ENCODE measurements at places on chromosomes 2 and 18.

- DNase-seq, result no peak
Measured at GRCh38 chr2:157259386-157259785, 1.9 kb downstream of the GALNT5 start.

- DNase-seq, result no peak
Measured at GRCh38 chr2:161965994-161966393, 108.0 kb downstream of the DPP4 start.

DNA sequence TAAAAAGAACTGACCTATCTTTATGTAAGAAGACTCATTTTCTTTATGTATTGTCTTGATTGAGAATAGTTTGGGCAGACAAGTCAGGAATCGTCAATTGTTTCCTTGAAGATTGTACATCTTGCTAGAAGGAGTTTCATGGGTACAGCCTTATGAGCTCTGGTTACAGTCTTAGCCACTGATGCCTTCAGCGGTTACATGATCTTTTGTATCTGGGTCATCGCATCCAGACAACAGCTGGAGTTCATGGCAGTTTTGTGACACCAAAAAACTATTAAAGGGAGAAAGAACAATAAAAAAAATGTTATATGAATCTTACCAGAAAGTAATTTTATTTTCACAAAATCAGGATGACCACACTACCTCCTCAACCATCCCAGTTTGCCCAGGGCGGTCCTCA lies 520.5 kb upstream of the CDH7 start:
- DNase-seq, result no peak

GRCh38 chr2:47414682-47415458 lies 11.9 kb downstream of the MSH2 start:
- no peak for DNase-seq

GRCh38 chr2:187658952-187659525 lies 104.8 kb upstream of the TFPI start:
- peak; percentile 13 for DNase-seq

- DNase-seq, result no peak
Measured at GRCh38 chr18:76177160-76177559, 317.9 kb downstream of the ZNF516 start.

GRCh38 chr2:118224895-118225311 lies 136.6 kb downstream of the INSIG2 start:
- no peak for DNase-seq

DNA sequence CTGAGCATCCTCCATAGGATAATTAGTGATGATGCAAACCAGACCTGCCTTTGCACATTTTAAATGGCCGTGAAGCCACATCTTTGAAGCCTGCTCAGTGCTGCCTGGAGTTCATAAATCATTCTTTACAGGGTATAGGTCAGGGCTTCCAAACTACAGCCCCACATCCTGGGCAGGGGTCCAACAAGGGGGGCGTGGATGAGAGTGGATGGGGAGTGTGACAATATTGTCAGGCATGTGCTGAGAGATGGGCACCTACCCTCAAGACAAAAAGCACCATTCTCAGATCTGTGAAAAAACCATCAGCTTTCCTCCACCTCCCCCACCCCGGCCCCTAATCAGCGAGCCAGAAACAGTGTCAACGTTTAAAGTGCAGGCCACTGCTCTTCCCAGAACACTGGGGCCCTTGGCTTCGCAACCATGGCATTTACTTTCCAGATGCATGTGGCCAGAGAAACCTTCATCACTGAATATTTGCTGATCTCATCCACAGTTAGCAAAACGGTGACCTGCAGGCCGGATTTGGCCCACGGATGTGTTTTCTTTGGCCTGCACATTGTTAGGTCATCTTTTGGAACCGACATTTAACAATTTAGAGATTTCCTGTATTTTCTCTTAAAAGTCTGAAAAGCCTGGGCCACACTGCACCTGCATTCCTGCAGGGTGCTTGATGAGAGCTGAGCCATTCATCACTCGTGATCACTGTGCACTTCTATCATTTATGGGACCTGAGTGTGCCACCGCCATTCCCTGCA lies 130.7 kb downstream of the ANKRD44 start:
- peak; percentile 66 for DNase-seq

- peak; percentile 15 for DNase-seq
Measured at GRCh38 chr2:182649316-182649715, 66.7 kb upstream of the DNAJC10 start.

DNA sequence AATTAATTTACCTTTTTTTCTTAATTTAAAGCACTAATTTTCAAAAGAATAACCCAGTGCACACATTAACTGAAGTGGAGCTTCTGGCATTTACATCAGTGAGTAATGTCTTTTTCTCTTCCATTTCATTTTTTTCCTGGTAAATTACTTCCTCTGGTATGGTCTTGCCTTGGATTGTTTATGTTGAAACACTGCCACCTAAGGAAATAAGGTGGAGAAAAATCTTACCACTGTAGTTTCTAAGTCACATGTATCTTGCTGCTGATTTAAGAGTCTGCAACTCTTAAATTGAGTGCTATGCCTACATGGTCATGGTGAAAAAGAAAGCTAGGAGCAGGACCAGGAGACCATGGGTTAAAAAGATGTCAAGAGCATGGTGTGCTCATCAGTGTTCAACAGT lies 51.0 kb downstream of the TTC27 start:
- DNase-seq, result peak; percentile 53

DNA sequence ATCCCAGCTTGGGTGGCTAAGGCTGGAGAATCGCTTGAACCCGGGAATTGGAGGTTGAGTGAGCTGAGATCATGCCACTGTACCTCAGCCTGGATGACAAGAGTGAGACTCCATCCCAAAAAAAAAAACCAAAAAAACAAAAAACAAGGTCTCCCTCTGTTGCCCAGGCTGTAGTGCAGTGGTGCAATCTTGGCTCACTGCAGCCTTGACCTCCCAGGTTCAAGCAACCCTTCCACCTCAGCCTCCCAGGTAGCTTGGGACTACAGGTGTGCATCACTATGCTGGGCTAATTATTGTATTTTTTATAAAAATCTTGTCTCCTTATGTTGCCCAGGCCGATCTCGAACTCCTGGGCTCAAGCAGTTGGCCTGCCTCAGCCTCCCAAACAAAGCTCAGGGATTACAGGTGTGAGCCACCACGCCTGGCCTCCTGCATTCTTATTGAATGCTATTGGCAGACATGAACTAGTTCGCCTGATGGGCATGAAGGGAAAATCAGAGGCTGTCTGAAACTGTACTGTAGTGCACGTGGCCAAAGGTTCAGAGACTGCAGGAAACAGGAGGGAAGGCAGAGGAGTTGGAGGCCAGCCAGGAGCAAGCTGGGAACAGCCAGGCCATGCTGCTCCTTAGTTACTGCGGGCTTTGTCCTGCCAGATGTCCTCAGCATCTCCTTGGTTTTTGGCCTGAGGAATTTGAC lies 16.0 kb upstream of the ASXL2 start:
- DNase-seq, result peak; percentile 12

GRCh38 chr2:63741884-63742579 lies 99.7 kb upstream of the UGP2 start:
- peak; percentile 39 for DNase-seq

DNA sequence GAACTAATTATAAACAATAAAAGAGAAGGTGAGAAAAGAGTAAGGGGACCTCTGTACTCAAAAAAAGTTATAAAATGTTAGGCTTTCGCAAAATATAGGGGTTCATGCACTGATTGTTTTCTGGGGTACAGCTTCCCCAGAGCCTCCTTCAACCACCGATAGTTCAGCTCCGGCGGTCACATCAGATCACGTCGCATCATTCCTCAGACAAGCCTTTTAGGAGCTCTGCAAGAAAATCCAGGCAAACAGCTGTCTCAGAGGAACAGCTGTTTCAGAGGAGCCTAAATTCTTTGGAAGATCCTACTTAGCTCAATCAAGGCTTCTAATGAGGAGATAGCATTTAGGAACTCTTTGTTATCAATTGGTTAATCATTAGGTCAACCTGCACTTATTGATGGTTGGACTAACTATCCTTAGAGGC lies 78.7 kb downstream of the MYCN start:
- DNase-seq, result no peak

DNA sequence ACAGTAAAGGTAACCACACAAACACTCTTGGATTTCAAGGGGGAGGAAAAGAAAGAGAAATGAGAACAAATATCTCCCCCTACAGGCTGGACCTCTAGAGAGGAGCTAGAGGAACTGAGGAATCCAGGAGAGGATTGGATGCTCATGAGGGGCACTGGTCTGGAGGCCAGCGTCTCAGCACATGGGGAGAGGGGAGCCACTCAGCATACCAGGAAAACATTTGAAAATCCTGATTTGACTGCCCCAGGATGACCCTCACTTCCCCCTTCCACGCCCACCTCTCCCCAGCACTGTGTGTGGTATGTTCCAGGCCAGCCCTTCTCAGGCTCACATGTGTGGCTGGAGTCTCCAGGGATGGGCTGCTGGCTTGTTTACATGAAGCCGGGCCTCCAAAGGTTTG lies 396.8 kb upstream of the ID2 start:
- DNase-seq, result no peak

- no peak for DNase-seq
Measured at GRCh38 chr2:232023426-232023825, 61.9 kb downstream of the DIS3L2 start.

- DNase-seq, result no peak
Measured at GRCh38 chr2:205975082-205975949, 110.7 kb downstream of the INO80D start.

GRCh38 chr18:51082571-51083267 lies 52.7 kb downstream of the SMAD4 start:
- DNase-seq, result no peak

GRCh38 chr2:45191976-45192375 lies 182.7 kb upstream of the SIX2 start:
- no peak for DNase-seq

GRCh38 chr2:101388232-101388631 lies 929 bp upstream of the CREG2 start:
- DNase-seq, result peak; percentile 21

- DNase-seq, result peak; percentile 21
Measured at GRCh38 chr2:200962811-200963123, 693 bp downstream of the ORC2 start.

- no peak for DNase-seq
Measured at GRCh38 chr2:126776255-126776654, 120.3 kb downstream of the GYPC start.

DNA sequence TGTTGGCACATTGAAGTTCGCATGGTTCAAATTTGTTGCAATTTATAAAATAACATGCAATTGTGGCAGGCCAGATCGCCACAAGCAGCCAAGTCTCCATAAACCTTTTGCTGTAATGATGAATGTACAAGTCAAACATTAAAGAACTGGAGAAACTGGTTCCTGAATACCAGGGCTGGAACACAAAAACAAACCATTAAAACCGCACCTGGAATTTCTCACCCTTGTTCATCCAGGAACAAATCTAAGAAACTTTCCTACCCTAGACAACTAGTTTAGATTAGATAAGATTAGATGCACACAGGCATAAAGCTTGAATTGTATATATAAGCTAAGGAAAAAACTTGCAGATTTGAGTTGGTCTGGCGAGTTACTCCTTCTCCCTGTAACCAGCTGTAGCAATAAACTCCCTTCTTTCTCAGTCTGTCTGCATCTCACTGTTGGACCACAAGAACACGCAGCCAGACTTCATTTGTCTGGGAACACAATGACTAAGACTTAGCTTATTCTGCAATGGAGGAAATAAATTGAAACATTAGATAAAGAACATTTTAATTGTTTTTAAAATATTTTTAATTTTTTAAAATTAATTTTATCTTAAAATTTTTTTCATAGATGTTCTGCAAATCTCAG lies 1835.5 kb upstream of the LRRTM1 start:
- no peak for DNase-seq

- DNase-seq, result no peak
Measured at GRCh38 chr2:154855138-154855537, 156.6 kb downstream of the KCNJ3 start.

GRCh38 chr2:98730053-98730706 lies 752 bp downstream of the MGAT4A start:
- no peak for DNase-seq

DNA sequence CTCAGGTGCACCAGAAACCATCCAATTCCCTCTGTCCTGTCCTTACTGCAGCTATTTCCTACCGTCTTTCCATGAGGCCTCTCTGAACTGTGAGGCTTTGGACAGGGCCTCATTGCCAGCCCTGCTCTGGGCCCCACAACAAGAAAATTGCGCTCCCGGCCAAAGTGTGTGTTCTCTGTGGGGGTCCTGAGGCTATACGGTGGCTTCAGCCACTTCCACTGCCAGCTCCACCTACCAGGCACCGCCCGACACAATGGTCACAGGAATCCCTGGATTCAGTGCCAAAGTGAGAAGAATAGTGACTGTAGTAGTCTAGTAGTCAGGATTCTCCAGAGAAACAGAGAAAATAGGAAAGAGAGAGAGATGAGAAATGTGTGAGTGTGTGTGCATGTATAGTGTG lies 140.2 kb downstream of the IRS1 start:
- DNase-seq, result no peak

- no peak for DNase-seq
Measured at GRCh38 chr2:117127680-117128079, 686.8 kb upstream of the DDX18 start.

- DNase-seq, result peak; percentile 33
Measured at GRCh38 chr2:23751747-23752265, 175.1 kb downstream of the ATAD2B start.

DNA sequence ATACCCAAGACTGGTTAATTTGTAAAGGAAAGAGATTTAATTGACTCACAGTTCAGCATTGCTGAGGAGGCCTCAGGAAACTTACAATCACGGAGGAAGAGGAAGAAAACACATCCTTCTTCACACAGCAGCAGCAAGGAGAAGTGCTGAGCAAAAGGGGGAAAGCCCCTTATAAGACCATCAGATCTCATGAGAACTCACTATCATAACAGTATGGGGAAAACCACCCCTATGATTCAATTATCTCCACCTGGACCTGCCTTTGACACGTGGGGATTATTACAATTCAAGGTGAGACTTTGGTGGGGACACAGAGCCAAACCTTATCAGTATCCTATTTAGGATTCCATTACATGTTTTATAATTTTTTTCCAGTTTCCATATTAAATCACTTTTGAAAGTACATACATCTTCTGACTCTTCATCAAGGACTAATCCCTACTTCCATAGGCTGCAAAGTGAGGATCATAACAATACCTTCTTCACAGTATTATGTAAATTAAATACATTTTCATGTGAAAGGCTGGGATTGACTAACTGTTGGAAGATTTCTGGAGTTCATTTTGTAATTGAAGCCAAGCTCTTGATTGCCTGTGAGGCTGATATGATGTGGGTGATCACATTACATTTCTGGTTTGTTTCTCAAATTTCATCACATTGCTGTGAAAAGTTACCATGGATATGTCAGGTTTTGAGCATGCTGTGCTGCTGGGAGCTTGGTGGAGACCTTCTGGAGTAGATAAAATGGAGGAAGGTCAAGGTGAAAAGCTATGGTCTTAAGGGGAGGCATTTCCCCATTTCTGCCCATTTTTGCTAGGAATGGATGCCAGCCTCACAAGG lies 31.7 kb upstream of the CERS6 start:
- DNase-seq, result no peak

DNA sequence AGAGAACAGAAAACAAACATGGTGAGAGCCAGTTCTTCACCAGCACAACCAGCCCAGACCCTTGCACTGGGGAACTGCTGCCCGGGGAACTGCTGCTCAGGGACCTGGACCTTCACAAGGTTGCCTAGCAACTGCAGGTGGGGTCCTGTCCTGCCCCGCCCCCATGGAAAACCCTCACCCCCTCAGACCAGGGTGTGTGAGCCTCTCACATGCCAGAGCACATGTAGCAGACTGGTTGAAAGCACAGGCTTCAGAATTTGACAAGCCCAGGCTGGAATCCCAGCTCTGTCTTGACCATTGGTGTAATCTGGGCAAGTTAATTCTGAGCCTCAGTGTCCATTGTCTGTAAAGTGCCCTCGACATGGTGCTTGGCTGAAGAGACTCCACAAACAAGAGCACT lies 118.6 kb downstream of the LOXHD1 start:
- no peak for DNase-seq
